ENCODE measurements at places on chromosomes 13 and 19.

GRCh38 chr19:6373813-6374108 is 1.2 kb downstream of the ALKBH7 start:
- no peak for DNase-seq

GRCh38 chr13:76846363-76846762 is 39.8 kb downstream of the KCTD12 start:
- DNase-seq = no peak

- DNase-seq = peak; percentile 32
Measured at GRCh38 chr13:82758044-82758443, 1124.2 kb downstream of the SLITRK1 start.

GRCh38 chr13:79548902-79549301 is 67.9 kb downstream of the NDFIP2 start:
- no peak for DNase-seq

- DNase-seq = no peak
Measured at GRCh38 chr13:43580280-43580679, 206.5 kb downstream of the ENOX1 start.

Data from MV-4-11 (cell line).